ENCODE measurements at places on chromosomes 13 and 19.

DNA sequence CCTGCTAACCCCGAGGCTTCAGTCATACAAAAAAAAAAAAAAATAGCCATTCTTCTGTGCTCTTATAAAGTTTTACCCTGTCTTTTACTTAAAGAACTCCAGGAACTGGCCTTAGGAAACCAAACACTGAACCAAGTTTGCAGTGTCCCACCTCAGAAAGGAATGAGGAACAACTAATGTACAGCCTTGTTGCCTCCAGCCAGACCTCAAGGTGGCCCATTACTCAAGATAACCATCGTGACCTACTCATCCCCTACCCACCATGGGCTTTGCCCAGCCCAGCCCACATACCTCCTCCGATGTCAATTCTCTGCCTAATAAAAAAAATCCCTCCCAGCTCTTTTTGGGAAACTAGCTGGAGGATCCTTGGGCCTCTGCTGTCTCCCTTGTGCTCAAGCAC is 133.2 kb downstream of the STARD13 start:
- DNase-seq: no peak

DNA sequence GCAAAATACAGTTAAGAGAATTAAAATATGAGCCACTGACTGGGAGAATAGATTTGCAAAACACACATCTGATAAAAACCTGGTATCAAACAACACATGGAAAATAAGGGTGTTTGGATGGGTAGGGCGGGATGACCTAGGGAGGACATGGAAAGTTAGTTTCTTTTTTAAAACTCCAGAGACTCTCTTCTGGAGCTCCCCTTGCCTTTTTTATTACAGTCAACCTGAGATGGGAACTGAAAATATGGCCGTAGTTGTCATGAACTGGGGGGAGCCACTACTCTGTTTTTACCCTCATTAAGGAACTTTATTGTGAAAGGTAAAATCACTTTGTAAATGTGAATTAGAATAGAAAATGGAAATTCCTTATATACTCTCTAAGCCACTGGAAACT is 113.0 kb downstream of the ATP11A start:
- DNase-seq: no peak

GRCh38 chr13:44400736-44401135 is 27.1 kb downstream of the SERP2 start:
- no peak for DNase-seq

DNA sequence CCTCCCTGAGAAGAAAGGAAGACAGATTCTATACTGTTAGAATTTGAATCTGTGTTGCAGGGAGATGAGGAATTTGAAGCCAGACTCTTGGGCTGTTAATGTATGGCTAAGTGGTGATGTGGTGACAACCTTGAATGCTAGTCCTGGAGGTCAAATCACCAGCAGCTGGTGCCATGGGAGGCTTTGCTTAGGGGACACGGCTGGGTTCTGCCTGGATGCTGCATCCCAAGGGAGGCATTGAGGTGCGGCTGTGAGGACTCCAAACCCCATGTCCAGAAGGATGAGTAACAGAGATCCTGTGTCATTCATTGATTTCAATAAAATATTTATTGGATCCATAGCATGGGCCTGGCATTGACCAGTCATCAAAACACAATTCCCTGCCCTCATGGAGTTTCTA is 42.3 kb downstream of the RFX2 start:
- DNase-seq: no peak

GRCh38 chr13:44180876-44181536 is 192.6 kb upstream of the SERP2 start:
- DNase-seq: no peak

All from Kasumi-1 (cell line).